ENCODE measurements at places on chromosomes 4 and X. TPM values are rescaled to one million over a fixed set of nuclear protein-coding genes. Genes with fewer than 3 reads are reported as not detected.

- DNase-seq, result no peak
Observed at GRCh38 chr4:38076153-38076669, 116.0 kb downstream of the PTTG2 start.

SEC24D gene
- 8.0 TPM for total RNA-seq

DNA sequence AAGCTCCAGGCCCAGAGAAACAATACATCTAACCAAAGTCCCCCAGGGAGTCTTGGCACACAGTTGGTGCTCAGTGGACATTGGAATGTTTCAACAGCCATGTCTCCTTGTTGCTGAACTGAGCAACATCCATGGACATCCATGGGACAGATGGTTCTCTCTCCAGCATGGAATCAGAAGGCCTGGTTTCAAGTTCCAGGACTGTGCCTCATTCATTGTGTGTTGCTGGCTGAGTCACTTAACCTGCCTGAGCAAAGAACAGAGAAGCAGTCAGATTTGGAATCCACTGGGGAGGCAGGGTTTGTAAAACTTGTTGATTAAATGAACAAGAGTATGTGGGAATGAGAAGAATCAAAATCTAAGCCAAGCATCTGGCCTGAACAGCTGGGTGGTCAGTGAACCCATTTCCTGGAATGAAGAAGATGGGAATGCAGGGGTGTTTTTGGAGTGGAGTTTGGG lies 147.9 kb downstream of the CHIC2 start:
- no peak for DNase-seq

DNA sequence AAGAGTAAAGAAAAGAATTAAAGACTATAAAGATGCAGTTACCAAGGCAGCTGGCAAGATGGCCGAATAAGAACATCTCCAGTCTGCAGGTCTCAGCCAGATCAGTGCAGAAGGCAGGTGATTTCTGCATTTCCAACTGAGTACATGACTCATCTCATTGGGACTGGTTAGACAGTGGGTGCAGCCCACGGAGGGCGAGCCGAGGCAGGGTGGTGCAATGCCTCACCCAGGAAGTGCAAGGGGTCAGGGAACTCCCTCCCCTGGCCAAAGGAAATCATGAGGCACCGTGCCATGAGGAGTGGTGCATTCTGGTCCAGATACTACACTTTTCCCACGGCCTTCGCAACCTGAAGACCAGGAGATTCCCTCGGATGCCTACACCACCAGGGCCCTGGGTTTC lies 20.5 kb downstream of the SPIN4 start:
- no peak for DNase-seq

DNA sequence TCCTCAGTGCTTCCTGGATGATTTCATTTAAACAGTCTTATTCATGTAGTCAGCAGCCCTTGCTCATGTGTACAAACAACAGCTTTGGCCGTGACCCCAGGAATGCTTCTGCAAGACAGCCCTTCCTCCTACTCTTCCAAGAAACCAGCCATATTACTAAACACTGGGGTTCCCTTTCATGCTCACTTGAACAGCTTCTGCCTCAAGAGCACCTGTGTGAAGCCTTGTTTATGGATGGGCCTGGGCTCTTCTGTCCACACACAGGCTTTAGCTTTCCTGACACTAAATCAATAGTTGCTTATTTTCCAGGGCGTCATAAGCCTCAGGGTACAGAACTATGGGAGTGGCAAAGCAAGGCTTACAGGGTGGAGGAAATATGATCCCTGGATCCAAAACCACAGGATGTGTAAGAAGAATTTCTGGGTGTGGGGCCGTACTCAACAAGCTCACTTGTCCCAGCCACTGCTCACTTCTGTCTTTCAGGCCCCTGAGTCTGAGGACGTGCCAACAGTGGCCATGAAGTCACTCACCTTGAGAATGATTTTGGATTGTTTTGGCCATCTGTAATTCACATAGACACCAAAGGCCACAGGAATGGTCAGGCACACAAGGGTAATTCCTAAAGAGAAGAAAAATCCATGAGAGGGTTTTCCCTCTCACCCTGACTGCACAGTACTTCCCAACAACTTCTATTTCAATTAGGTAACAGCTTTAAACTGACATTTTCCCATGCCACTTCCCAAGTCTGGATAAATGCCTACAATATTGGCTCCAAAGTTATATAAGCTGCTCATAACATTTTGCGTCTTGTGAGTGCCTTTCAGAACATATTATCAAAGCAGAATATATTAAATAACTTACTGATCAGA lies 17.7 kb downstream of the SLC10A6 start:
- no peak for DNase-seq
